NCI-H146 (cell line): ENCODE measurements at places on chromosomes 1 and 21.

DNA sequence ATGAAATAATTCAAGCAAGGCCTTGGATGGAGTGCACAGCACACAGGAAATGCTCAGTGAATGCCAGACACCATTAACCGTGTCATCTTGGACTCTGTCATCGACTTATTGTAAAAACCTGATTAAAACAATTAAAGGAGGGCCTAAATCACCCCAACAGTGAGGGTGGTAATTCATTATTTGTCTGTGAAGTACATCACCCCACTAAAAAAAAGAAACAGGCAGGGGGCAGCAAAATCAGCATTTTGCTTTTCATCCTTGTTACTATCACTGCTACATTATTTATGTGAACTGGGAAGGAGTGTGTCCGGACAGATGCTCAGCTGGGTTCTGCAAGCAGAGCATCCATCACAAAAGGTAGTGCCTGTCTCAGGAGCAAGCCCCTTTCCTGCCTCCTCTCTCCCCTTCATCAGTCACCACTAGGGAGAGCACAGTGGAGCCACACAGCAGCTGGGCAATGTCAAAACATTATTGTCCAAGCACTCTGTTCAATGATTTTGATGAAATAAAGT, 98.5 kb downstream of the RERE start:
- peak; percentile 17 for DNase-seq

DNA sequence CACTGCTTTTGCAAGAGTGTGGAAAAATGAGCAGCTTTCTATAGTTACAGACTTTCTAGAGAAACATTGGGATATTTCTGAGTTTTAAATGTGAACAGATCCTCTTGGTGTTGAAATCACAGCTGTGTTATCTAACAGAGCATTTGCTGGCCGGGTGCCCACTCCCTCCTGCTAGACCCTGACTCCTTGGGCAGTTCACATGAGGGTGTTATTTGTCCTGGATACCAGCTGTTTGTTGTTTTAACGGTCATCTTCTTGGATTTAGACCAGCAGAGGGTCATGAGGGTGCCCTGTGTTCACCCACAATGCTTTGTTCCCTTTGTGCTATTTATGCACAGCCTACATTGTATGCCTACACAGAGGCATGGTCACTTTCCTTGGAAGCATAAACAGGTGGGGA, 67.1 kb downstream of the CENPF start:
- DNase-seq = no peak

GRCh38 chr1:177340601-177341067, 169.9 kb downstream of the BRINP2 start:
- DNase-seq = no peak

GRCh38 chr1:31509124-31510072, 66.9 kb upstream of the TINAGL1 start:
- DNase-seq = peak; percentile 11

DNA sequence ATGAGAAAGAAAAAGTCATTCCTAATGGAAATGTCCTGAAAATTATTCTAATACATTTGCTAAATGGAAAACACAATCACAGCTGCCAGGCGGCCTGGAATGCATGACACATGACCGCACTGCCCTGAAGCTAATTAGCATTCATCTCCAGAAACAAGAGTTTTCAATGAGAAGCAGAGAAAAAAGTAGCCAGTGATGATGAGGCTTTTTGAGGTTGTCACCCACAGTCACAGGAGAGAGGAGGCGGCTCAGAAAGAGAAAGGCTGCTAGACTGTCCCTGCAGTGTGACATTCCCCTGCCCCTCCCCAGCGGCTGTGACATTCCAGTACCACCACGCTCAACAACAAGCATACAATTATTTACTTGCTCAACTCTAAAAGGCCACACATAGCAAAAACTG, 122.9 kb upstream of the KRTAP19-8 start:
- DNase-seq = no peak
